ENCODE measurements at places on chromosomes 1 and 21.

DNA sequence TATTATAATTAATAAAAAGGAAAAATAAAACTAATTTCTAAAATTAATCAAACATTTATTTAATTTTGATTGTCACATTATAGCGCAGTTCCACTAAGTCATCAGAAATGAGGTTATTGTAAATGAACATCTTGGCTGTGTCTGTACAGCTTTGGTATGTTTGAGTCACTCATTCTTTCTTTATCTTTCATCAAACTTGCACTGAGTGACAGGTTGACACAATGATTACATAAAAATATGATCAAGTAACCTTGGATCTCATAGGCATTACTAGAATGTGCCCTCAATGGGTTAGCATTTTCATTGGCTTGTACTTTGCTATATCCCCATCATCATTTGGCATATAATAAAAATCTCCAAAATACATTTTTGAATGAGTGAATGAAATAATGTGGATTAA lies 1353.2 kb upstream of the ADGRL2 start:
- DNase-seq = no peak

- no peak for DNase-seq
These were observed 7.6 kb downstream of the CHD5 start for GRCh38 chr1:6172549-6172948.

DNA sequence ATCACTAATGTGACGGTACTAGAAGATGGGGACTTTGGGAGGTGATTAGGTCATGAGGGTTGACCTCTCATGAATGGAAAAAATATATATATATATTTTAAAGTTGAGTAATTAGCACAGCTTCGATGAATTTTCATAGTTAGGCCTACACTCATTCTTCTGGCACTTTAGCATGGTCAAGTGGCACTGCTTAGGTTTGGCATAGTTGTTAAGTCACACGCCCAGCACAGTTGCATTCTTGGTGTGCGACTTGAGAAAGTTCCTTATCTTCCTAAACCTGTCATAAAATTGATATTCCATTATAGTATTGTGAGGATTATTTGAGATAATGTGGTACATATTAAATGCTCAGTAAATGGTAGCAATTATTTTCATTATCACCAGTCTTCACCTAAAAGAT lies 47.7 kb downstream of the MAN1A2 start:
- no peak for DNase-seq

DNA sequence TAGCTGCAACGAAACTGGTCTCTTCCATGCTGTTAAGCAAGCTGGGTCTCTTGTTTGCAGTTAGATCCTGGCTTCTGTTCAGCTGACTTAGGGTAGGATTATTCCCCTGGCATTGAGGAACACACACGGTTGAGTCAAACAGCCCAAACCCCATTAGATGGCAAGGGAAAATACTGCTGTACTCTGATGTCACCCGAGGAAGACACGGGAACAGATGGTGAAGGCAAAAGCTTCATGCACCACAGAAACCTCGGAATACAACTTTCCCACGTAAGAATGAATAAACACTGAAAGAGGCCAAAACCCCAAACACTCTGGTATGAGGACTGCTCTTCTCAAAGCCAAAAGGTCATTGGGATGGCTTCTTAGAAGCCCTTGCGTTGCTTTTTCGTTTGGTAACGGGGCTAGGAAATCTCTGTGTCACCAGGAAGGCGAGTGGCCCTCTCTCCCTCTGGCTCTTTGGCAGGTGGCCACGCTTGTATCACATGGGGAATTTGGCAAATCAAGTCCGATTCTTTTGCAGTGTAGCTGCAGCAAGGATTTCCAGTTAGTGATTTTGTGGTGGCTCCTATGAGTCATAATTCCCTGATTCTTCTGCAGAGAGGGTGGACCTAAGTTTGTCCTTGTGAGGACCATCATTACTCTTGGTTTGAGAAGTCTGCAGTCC lies 16.7 kb upstream of the LYST start:
- DNase-seq = no peak

GRCh38 chr1:159942632-159943277 lies 2.7 kb downstream of the IGSF9 start:
- no peak for DNase-seq

- DNase-seq = no peak
These were observed 29.8 kb downstream of the SHISAL2A start for GRCh38 chr1:52662645-52663313.

DNA sequence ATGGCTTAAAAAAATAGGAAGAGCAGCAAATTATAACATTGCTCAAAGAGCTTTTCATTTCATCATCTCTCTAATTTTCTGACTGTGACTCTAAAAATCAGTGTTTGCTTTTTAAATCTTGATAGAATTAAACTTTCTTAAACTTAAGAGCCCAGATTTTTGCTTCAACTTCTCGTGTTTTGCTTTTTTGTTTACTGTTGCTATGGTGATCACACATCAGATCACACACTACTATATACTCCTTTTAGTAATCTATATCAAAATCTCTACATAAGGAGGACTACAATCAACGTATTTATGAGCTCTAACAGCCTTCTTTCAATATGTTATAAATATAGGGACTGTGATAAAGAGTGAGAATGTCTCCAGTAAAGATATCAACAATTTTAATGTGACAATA lies 537.3 kb downstream of the KCNT2 start:
- no peak for DNase-seq

DNA sequence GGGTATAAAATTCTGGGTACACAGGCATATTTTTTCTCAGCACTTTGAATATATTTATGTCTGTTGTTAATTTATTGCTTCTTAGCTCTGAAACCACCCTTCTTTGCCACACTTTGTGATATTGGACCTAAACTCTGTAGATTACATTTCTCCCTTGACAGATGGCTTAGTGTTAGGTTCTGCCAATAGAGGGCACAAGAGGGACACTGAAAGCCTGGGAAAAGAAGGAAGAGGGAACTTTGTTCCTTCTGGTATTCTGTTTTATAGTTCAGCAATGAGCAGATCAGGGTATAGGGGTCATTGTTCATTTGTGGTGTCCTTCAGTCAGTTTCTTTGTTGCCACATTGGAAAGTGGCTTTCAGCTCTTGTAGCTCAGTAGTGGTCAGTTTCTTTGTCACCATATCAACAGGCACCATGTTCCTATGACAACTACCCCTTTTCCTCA lies 423.5 kb upstream of the PROX1 start:
- no peak for DNase-seq

GRCh38 chr21:34692458-34693020 lies 23.7 kb downstream of the CLIC6 start:
- no peak for DNase-seq

- DNase-seq = no peak
These were observed 13.3 kb upstream of the BRWD1 start for GRCh38 chr21:39326607-39327307.

DNA sequence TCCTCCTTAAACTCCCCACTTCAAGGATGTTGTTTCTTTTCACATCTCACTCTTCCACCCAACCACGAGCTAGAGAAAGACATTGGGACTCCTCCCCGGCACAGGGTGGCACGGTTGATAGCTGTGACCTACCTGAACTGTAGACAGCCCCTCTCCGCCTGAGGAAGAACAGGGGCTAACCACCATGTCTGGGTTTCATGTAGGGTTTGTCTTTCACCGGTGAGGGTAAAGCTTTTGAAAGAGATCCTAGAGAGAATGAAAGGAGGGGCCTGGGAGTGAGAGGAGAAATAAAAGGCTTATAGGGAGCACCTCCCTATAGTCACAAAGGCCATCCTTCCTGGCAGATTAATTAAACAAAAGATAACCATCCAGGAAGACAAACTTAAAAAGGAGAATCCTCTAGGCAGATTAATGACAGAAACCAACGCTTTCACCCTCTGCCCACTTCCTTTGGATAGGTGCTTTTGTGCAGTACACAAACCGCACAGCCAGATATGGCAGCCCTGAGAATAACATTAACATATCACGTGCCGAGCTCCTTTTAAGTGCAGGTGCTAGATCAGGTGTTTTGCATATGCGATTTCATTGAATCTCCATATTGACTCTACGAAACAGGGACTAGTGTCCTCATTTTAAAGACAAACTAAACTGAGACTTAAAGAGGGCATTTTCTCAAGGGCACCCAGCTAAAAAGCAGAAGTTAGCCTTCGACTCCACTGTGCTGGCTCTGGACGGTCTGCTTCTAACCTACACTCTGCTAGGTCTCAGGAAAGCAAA lies 178.1 kb upstream of the RUNX1 start:
- peak; percentile 43 for DNase-seq

DNA sequence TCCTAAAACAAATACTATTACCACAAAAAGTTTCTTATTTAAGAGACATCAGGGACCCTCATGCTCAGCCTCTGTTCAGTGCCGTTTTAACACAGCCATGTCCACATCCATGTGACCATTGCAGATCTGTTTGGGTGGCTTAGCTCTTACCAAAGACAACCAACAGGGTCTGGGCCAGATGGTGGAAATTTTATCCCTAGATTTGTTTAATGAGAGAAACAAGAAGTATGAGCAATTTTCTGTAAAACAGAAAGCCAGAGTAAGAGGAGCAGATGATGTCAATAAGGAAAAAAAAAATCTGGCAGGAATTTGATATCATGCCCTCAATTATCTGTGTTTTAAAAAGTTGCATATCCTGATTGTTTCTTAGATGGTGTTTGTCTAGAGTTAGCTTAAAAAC lies 299.9 kb downstream of the TM2D1 start:
- DNase-seq = no peak

- DNase-seq = no peak
These were observed 25.0 kb downstream of the GIPC2 start for GRCh38 chr1:78070758-78071157.

DNA sequence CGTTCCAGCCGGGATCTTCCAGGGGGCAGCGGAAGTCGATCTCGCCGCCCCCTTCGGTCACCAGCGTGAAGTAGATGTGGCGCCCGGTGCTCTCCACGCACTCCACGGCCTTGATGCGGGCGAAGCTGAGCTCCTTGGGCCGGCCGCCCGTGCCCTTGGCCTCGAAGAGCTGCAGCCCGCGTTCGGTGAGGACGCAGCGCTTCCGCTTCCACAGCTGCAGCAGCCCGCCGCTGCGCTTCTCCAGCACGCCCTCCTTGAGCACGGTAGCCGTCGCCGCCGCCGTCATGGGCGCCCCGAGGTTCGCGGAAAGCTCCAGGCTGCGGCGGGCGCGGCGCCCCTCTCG lies 516 bp downstream of the PHLDA3 start:
- no peak for DNase-seq

- DNase-seq = no peak
These were observed 40.9 kb downstream of the AGPAT3 start for GRCh38 chr21:43905726-43906455.

DNA sequence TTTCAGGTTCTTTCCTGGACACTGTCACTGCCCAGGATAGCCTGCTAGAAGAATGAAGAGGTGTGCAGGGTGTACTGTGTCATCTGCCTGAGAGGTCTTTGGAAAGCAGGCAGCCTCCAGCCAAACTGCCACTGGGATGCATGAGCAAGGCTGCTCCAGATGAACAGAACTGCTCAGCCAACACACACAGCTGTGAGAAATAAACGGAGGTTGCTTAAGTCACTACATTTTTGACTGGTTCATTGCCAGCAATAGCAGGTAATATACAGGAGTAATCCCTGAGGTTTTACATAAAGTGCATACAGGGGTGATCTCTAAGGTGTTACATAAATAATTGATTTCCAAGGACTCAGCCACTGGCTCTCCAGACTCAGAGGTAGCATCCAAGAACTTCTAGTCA lies 516.9 kb downstream of the BRINP3 start:
- DNase-seq = no peak

DNA sequence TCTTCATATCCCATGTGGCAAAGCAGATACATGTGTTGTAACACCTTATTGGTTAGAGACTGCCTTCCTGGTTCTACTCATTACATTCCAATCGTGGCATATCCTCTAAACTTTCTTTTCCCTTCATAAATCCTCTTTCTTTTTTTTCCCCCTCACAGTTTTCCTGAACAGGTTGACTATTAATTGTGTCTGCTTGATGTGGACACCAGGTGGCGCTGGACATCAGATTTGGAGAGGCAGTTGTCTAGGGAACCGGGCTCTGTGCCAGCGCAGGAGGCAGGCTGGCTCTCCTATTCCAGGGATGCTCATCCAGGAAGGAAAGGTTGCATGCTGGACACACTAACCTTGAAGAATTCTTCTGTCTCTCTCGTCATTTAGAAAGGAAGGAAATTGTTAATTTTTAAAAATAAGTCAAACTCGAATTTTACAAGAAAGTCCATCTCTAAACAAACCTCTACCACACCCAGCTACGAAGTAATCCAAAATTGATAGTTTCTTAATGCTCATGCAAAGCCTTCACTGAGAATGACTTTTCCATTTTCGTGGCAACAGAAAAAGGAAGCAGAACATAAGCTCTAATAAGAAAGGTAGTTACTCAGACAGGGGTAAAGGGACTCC lies 59.4 kb upstream of the ASB17 start:
- peak; percentile 69 for DNase-seq

Measured in activated naive CD4-positive, alpha-beta T cell treated with anti-CD3 and anti-CD28 coated beads, Interleukin-2, amount 50 U/mL, for 16 hours (primary cell).